ENCODE measurements at places on chromosomes 4 and X. TPM values are rescaled to one million over a fixed set of nuclear protein-coding genes. Genes with fewer than 3 reads are reported as not detected.
A peak's percentile ranks its signal among the peaks of the same experiment; 100 is the strongest.

Gene TMPRSS11D
- not detected for total RNA-seq

Gene PDE5A
- total RNA-seq: 5.3 TPM

Gene RRH
- total RNA-seq: not detected

Gene SMIM43
- 1.0 TPM for total RNA-seq

DNA sequence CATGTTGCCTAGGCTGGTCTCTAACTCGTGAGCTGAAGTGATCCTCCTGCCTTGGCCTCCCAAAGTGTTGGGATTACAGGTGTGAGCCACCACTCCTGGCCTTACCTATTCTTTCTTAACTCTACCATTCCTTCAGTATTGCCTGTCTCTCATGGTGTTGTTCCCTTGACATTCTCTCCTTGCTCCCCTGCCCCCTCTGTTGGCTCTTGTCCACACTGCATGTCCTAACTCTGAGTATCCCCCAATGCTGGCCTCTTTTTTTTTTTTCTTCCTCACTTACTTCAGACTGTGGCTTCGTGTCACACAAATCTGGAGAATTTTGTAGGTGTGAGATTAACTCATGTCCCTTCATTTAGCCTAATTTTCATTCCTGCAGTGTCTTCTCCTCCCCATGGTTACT, 22.9 kb upstream of the FRMPD4 start:
- no peak for DNase-seq

GRCh38 chr4:23033796-23034195, 341.1 kb downstream of the GBA3 start:
- DNase-seq: no peak

DNA sequence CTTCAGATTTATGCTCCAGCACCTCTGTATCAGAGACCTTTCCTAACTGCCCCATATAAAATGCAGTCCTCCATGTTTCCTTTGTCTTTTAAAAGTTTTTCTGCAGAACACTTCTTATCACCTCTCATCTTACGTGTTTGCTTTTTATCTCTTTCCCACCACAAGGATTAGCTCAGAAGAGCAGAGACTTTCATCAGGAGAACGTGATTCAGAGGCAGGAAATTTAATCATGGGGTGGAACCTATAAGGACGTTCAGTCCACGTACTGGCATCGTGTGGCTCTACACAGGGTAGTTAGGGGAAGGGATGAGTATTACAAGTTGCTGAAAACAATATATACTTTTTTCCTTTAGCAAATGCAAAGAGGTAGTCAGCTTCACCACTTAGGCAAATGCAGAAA, 98.7 kb downstream of the SORBS2 start:
- no peak for DNase-seq

DNA sequence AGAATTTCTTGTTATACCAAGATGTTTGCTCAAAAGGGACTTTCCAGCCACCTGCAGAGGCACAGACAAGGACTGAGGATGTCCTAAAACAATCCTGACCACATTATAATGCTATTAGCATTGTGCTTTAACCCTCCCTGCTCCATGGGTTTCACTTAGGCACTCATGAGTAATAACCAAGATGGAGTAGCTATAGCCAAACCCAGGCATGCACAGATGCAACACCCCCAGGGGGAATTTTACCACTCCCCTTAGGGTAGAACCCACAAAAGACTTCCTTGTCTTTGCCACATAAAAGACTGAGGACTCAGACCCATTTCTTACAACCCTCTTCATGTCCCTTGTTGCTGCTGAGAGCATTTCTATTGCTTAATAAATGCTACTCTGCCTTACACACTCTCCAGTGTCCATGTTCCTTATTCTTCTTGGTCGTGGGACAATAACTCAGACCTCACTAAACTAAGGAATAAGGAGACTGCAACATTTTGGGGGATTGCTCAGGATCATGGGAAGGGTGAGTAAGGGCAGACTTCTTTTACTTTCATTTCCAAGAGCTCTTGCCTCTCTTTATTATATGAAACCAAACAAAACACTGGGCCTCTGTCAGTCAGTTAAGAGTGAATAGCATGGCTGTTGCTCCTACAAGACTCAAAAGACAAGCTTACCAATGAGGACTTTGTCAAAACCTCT, 103.5 kb downstream of the TECRL start:
- no peak for DNase-seq

DNA sequence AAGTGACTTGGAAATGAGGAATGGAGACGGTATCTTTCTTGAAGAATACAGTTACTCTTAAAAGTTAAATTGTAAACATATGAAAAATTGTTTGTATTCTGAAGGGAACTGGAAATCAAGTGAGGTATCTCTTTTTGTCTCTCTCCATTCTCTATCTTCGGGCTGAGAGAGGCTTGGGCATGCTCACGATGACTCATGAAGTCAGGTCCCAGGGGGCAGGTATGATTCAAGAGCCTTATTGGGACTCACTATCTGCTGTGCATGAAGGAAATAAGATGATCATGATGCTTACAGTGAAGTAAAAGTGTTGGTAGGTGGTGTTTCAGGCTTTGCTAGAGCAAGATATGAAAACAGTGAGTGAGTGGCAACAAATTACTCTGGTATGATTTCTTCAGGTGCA, 200.4 kb upstream of the PITX2 start:
- DNase-seq: no peak

DNA sequence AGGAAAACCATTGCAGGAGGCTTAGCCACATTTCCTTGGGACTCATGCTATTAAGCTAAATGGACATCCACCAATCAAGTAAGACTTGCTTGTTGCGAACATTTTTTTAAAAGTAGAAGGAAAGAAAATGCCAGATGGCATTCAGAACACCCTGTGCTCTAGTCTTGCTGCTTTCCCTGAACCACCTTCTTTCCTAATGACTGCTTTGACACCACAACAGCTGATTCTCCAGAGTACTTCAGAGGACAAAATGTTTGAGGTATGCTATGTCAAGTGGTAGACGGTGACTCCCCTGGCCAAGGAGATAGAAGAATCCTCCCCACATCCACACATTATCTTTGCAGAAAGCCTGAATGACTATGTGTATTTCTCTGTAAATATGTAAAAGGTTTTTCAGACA, 65.4 kb downstream of the ANK2 start:
- DNase-seq: no peak

DNA sequence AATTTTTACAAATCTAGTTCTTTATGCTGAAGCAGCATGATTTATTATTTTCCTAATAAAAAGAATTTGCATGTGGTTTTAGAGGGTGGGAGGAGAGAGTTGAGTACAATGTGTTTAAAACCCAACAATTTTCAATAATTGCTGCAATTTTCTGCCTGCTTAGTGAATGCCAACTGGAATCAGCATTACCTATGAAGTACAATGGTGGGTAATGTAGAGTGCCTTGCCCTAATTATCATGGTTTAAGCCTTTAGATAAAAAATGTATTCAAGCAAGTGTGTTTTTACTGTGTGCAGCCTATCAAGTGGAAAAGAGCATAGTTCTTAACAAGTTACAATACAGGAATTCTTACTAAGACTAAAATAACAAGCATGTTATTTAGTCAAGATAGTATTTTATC, 77.9 kb upstream of the ANKRD50 start:
- no peak for DNase-seq

DNA sequence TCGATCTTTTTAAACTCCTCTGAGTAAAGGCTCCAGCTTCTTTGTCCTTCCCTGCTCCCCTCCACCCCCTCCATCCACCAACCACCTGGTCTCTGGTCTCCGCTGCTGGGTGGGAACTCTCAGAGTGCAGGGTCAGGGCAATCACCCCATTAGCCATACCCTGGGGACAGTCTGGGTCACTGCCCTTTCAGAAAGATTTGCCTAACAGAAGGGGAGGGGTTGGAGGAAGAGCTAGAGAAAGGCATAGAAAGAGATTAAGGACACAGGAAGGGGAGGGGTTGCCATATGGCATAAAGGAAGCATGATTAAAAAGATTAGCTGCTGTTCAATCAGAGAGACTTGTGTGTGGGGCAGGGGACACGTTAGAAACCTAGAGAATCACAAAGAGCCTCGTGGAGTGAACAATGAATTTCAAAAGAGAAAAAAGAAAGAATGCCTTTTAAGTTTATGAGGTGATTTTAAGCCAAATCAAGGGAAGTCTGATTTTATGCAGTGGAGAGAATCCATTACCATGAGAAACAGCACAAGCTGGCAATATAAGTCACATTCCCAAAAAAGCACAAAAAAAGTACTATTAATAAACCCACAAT, 115.5 kb upstream of the ACSL4 start:
- DNase-seq: no peak

- DNase-seq: peak; percentile 65
Measured at GRCh38 chrX:10482261-10482660, 138.1 kb downstream of the MID1 start.

DNA sequence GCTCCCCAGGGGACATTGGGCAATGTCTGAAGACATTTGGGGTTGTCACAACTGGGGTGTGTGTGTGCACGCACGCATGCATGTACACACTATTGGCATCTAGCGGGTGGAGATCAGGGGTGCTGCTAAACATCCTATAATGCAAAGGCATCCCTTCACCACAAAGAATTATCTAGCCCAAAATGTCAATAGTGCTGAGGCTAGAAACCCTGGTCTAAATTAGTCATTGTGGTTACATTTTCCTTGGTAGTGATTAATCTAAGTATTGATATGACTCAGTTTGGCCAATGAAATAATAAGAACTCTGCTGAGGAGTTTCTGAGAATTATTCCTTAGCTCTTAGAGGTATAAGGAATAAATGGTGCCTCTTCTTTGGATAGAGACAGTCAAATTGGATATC, 200.2 kb downstream of the CLCN4 start:
- no peak for DNase-seq

DNA sequence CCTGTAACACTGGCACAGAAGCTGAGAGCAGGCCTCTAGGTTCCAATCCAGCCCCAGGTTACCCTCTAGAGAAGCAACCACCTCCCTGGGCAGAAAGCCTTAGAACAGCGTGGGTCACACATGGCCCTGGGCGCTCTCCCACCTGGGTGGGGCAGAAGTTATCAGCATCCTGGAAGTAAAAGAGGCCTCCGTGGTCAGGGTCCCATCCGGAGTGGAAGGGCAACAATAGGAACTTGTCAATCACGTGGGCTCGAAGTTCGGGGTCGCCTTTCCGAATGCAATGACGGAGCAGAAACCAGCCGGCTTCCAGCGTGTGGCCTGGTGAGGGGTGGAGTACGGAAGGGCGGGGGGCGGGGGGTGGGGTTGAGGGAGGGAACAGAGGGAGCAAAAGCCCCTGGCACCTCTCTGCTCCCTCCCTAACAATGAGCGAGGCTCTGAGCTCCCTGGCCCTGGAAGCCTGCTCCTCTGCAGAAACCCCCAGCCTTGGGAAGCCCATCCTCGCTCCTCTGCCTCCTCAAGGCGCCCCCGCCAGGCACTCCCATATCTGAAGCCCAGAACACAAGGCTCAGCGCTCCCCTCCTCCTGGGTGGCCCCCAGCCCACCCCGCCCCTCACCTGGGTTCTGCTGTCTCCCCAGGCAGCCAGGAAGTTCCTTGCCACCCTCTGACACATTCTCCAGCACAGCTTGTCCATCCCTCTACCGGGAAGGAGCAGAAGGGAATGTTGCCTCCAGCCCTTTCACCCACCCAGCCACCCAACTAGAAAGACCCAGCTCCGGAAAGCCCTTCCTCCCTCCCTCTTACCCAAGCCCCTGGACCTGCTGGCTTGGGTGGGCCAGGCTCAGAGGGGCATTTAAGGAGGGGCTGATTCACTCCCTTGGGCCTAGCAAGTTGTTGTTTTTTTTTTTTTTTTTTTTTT, 2.8 kb downstream of the RENBP start:
- no peak for DNase-seq

- no peak for DNase-seq
Measured at GRCh38 chr4:98951710-98952109, 22.8 kb upstream of the EIF4E start.
